ENCODE measurements at places on chromosomes 3 and 15.
A peak's percentile ranks its signal among the peaks of the same experiment; 100 is the strongest.

- no peak for DNase-seq
Measured at GRCh38 chr3:25507811-25508210, 79.7 kb downstream of the RARB start.

- DNase-seq = no peak
Measured at GRCh38 chr3:144670571-144670970, 698.9 kb downstream of the DIPK2A start.

GRCh38 chr15:28020644-28021043 is 78.5 kb downstream of the OCA2 start:
- DNase-seq = no peak

DNA sequence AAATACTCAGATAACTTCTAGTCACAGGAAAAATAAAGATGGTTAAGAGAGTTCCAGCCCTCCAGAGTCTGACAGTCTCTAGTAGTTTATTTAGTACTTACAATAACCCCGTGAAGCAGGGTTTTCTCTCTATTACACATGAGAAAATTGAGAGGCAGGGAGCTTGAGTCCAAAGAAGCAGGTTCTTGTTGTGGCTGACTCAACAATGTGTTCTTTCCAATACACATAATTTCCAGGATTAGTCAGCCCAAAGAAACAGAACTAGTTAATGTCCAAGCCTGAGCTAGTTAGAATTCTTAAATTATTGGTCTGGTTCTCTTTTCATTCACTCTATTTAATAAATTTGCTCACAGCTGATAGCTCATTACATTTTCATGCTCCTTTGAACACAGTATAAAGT is 49.9 kb downstream of the ALDH1A2 start:
- DNase-seq = no peak

DNA sequence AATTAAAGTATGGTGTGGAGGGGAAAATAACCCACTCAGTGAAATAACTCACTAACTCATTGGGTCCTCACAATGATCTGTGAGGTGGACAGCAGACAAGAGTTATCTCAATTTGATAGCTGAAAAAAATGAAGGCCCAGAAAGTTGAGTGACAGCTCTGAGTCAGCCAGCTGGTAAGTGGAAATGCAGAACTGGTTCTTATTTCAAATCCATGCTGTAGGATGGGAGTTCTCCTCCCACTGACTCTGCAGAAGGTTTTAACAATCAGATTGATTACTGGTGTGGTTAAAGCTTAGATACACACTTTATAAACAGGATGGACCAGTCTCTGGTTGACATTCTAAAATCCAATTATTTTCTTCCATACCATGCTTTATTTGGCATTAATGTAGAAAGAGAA is 87.0 kb upstream of the LMOD3 start:
- no peak for DNase-seq

DNA sequence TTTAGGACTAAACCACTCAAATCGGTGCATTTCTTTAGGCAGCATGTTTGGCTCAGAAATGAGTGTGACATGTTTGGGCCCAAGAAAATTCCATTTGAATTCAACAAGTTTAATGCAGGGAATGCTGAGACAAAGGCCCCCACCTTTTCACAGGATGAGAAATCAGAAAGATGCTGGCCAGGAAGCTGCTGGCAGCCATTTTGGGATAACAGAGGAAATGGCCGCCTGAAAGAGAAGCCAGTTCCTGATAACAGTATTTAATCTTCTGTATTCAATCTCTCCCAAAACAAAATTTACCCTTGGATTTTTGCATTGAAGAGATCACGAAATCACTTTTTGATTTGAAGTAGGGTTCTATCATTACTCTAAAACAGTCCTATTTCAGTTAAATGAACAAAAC is 350.9 kb downstream of the SLC9A9 start:
- DNase-seq = no peak

GRCh38 chr15:45187578-45187893 is 230 bp downstream of the SHF start:
- DNase-seq = no peak

GRCh38 chr3:12870942-12871341 is 29.6 kb upstream of the RPL32 start:
- no peak for DNase-seq

DNA sequence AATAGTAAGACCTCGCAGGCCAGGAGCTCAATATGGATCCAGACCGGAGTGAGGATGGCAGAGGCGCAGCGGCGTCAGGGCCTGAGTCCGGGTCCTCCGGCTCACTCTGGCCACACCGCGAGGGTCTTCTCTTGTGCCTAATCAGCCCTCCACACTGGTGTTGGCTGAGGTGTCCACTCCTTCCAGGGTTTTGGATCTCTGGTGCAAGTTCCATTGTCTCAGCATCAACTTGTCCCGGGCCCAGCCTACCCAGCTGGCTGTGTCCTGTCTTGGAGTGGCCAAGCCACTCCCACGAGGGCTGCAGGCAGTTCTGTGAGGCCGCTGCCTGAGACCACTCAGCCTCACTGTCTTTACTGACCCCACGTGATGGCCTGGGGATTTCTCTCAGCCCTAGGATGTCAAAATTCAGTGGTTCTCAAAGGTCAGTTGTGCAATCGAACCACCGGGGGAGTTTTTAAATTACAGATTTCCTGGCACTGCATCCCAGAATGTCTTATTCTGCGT is 12.6 kb upstream of the GOLGA6L7 start:
- DNase-seq = no peak

GRCh38 chr15:57285386-57285785 is 90.9 kb upstream of the CGNL1 start:
- DNase-seq = no peak

DNA sequence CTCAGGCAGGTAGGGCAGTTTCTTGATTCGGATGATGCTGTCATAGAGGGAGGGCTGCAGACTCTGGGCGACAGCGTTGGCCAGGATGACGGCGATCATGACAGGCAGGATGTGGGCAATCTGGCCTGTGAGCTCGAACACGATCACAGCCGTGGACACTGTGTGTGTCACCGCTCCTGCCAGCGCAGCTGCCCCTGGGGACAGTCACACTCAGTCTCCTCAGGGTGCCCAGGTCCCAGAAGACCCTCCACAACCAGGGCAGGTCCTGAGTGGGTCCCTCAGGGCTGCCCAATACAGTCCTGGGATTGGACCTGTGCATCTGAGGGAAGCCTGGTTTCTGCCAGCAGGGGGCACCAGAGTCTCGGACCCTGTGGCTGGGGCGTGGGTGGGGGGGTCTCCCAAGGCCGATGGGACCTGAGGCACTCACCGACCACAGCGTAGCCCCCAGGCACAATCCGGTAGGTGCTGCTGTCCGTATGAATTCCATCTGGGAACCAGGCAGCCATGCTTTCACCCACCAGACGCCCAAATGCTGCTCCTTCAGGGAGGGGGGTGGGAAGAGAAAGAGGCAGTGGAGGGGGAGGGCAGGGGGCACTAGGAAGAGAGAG is 7.2 kb downstream of the CLCN2 start:
- DNase-seq = peak; percentile 61

- DNase-seq = no peak
Measured at GRCh38 chr15:89761929-89762328, 10.9 kb upstream of the MESP1 start.

- DNase-seq = no peak
Measured at GRCh38 chr15:58604455-58604923, 145.0 kb downstream of the ADAM10 start.

GRCh38 chr15:28131400-28131799 is 32.3 kb upstream of the OCA2 start:
- DNase-seq = no peak

DNA sequence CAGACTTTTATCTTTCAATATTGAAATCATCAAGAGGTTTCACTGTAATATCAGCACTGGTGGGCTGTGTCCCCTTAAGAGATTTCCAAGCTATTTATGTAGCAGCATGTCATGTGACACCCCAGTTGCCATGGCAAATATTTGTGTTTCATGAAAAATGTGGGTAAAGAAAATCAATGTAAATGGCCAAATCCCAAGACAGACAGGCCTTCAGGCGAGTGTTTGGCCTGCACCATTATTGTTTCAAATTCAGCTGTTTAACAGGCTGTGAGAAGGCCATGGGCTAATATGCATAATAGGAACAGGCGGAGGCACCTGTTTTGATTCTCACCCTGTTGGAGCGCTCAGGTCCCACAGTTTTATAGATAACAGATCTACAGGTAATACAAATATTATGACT is 104.2 kb downstream of the IQCH start:
- no peak for DNase-seq

DNA sequence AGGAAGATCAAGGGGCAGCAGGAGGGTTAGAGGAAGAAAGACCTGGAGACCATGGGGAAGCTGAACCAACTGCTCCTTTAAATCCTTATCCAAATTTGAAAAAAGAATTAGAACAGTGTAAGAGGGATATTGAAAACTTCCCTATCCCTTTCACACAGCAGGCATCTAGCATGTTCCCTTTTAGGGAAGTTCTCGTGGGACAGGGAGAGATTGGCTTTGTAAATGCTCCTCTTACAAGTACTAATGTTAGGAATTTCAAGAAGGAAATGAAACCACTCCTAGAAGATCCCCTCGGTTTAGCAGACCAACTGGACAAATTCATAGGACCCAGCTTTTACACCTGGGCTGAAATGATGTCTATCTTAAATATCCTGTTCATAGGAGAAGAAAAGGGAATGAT is 41.5 kb downstream of the PPCDC start:
- no peak for DNase-seq

GRCh38 chr3:139440639-139441556 is 35.4 kb downstream of the RBP2 start:
- DNase-seq = no peak

DNA sequence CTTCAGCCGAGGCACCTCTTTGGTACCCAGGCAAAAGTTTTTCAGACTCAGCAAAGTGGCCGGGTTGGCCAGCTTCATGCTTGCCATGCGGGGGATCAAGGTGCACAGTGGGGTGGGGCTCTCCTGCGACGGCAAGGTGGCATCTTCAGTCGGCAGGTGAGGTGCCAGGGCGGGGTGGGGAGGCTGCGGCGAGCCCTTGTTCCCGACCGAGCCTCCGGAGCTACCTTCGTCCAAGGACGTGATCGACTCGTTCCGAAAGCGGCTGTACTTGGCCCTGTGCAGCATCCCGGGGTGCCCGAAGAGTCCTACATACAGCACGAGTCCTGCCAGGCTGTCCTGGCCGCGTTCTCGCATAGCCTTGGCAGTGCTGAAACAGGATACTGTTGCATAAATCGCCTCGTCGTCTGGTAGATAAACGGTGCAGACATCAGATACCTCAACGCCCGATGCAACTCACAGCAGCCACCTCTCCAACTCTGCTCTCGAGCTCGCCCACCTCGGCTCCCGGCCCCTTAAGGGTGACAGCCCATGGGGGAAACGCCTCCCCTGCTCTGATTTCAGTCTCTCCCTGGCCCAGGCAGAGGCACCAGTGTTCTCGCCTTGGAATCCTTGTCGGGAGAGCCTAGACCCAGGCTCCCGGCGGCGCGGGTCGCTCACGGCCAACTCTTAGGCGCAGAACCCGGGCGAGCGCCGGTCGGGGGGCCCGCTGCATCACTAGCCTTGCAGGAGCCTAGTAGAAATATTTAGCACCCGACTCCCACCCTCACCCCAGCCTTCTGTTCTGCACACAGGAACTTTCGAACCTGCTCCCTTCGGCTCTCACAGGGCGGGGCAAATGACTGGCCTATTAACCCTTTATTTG is 826 bp downstream of the SHC4 start:
- DNase-seq = no peak

DNA sequence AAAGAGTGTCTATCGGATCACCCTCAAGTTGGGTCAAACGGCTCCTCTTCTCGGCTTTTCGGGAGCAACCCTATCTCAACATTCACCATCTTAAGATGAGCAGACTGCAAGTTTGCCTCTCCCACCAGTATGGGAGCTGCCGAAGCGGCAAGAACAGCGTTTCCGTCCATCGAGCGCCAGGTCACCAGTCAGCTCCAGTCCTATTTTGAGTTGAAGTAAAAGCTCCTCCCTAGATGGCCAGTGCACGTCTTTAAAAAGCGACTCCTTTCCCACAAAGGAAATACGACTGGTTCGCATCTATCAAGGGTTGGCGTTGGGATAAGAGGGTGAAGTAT is 369 bp upstream of the U2SURP start:
- DNase-seq = peak; percentile 37

DNA sequence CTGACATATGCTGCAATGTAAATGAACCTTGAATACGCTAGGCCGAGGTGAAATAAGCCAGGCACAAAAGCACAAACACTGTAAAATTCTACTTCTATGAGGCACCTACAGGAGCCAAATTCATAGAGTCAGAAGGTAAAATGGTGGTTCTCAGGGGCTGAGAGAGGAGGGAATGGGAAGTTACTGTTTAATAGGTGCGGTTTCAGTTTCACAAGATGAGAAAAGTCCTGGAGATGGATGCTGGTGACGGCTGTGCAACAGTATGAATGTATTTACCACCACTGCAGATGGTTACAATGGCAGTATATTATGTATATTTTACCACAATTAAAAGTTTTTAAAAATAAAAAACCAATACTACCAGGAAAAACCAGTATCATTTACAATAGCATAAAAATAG is 4.0 kb downstream of the TNK2 start:
- no peak for DNase-seq

- DNase-seq = no peak
Measured at GRCh38 chr15:68335251-68335650, 57.7 kb downstream of the FEM1B start.

DNA sequence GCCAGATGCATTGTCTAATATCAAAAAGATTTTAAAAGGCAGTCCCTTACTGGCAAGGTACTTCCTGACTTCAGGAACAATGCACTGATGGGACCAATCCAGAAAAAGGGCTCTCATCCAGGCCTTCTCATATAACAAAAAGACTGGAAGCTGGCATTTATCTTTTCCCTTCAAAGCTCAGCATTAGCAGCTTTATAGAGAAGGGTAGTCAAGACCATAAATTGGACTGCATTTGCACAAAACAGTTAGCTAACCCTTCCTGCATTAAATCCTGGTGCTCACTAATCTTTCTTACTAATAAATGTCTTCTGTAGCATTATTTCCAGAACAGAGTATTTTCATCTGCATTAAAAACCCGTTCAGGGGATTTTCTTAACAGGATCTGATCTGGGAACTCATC is 46.0 kb upstream of the NEK10 start:
- DNase-seq = no peak

DNA sequence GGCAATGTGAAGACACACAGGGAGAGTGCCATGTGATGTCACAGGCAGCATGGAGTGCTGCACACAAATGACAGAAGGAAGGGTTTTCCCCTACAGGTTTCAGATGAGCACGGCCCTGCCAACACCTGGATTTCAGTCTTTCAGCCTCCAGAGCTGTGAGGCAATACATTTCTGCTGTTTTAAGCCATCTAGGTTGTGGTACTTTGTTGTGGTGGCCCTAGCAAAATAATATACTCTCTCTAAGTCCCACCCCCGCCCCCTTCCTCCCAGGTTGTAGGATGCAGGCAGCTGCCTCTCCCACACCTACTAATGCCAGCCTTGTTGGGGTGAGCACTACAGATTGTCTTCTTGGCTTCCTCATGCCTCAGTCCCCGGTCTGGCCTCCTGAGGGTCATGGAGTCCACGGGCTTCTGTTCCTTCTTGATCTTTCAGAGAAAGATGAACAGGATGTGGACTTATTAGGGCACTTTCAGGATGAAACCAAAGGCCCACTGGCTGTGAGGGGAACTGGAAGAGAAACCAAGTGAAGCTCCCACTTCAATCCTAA is 180.0 kb downstream of the CD47 start:
- peak; percentile 14 for DNase-seq

GRCh38 chr3:136984837-136985236 is 27.1 kb downstream of the IL20RB start:
- DNase-seq = no peak

GRCh38 chr15:80251428-80252120 is 439 bp downstream of the CTXND1 start:
- DNase-seq = no peak

- no peak for DNase-seq
Measured at GRCh38 chr3:55476515-55476914, 10.6 kb downstream of the WNT5A start.

All from stimulated activated CD4-positive, alpha-beta T cell treated with anti-CD3 and anti-CD28 coated beads, Interleukin-12 subunit alpha, Interleukin-12 subunit beta, amount 100 ng/mL, for 48 hours (primary cell).